CD4-positive, alpha-beta T cell treated with Interleukin-10 for 1 hour (primary cell): ENCODE measurements at places on chromosomes 16 and 17.
A peak's percentile ranks its signal among the peaks of the same experiment; 100 is the strongest.

DNA sequence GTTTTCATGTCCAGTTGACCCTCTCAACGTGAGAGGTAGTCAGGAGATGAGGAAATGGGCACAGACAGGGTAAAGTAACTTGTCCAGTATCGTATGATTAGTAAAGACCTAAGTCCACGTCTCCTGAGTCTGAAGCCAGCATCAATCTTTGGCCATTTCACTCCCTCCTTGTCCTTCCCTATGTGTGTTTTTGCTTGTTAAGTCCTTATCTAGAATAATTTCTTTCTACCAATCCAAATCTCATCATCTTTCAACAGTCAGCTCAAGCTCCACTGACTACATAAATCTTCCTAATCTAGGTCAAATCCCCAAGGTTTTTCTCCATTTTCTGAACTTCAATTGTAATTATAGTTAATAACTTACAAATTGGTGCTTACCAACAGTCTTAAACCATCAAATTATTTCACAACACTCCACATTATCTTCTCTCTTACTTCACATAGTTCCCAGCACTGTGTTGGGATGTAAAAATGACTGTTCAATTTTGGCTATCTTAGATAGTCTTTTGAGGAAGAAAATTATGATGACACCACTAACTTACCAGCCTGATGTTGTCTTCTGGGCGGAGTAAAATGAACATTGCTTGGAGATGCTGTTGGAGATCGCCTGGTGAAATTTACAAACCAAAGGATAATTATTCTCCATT, 72.3 kb upstream of the CORO6 start:
- no peak for DNase-seq

- DNase-seq: no peak
Observed at GRCh38 chr17:28749516-28750177, 5.8 kb downstream of the TRAF4 start.

DNA sequence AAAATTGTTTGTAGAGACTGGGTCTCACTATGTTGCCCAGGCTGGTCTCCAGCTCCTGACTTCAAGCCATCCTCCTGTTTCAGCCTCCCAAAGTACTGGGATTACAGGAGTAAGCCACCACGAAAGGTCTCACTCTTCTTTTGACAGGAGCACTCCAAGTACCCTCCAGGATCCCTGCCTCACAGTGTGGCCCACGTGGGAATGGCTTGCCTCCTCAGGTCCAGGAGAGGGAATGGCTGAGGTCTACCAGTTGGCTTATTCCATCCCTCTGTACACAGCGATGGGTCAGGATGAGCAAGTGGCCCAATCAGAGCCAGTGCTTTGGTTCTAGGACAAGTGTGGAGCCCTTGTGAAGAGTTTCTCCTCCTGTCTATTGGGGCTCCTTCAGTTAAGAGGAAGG, 73.7 kb upstream of the ZNF423 start:
- no peak for DNase-seq

DNA sequence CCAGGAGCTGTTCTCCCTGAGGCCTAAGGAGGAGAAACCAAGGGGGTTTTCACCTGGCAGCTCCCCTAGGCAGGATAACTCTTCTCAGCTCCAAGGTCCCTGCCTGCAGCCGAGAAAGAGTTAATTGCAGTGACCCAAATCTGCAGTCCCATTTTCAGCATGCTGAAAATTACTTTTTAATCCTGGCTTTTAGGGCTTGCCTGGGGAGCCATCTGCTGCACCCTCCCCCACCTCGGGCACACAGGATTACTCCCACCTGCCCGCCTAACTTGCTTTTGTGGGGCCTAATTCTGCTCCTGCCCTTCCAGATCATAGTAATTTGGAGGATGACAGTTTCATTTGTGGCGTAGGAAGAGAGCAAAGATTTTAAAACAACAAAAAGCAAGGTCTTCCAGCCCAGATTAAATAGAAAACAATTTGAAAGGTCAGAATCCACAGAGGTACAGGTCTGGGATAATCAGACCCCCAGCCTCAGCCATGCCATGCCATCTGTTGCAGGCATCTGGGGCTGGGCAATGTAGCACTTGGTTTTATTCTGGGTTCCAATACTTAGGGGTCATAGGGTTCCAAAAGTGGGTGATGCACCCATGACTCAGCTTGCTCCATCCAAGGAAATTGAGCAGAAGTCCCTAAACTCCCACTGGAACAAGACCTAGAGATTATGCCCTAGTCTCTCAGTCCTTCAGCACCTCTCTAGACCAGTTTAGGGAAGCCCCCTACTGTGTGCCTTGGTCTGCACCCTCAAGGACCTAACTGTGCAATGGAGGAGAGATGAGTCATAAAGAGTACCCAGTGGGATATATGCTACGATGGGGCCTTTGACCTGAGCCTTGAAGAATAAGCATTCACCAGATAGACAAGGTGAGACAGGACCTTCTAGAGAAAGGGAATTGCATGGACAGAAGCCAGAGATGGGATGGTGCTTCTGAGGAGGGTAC, 64.5 kb upstream of the NLK start:
- DNase-seq: no peak

- no peak for DNase-seq
Observed at GRCh38 chr17:50173335-50173941, 7.6 kb downstream of the SGCA start.

DNA sequence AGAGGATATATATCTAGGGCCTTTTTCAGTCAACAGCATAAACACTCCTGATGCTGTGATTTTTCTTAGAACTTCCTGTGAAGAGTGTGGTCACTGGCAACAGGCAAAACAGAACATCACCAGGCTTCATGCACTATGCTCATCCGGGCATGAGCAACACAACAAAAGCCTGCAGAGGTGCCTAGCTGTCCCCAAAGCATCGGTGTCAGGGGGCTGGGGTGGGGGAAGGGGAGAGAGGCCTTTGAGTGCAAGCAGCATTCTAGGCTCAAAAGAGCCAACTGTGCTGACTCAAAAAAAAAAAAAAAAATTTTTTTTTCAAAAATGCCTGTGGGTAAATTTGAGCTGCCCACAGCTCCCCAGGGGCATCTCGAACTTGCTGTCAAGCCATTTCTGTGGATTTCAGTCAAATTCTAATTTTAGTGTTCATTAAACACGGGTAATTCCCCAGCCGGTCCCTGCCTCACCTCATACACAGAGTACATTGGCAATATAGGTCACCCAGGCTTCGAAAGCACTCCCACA, 194.6 kb upstream of the DYNLRB2 start:
- no peak for DNase-seq

DNA sequence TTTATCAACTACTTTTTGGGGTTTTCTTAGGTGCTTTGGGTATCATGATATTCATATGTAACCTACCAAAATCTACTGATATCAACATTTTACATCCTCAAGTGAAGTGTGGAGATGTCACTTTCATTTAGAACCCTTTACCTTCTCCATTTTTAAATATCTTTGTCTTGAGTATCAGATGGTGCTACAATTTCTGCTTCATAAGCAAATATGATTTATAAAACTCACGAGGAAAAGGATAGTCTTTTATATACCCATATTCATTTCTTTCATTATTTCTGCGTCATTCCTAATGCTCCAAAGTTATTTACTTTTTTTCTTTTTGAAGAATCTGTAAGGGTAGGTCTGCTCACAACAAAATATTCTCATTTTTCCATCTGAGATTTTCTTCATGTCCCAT, 991.7 kb downstream of the CDH11 start:
- DNase-seq: no peak

DNA sequence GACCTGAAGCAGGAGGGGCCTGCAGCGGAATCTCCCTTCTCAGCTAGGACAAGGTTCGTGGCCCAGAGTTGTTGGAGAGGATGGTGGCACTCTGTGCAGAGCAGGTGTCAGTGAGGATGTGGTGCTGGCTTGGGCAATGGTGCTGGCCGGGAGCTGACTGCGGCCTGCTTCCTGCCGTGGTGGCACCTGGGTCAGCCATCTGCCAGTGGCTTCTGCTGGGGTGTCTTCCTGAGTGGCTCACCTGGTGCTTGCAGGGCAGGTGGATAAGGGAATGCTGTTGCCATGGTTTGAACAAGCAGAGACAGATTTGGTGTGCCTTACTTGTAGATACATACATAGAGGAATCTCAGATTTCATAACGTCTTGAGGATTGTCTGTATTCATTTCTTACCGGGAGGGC, 69.6 kb downstream of the SEC14L1 start:
- no peak for DNase-seq

GRCh38 chr16:13168091-13168572, 266.7 kb downstream of the SHISA9 start:
- no peak for DNase-seq

DNA sequence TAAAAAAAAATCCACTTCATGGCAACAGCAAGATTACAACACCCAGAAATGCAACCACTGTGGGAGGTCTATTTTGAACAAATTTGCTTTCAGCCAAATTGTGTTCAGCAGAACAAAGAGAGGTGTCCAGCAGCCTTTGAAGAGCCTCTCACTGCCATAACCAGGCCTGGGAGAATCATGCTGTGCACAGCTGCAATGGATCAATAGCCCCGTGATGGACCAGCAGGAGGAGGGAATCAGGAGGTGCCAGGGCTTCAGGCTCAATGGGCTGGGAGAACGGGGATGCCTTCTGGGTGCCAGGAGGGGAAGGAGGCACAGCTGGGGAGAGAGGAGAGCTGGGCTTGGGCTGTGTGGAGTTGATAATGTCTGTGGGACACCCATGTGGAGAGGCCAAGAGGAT, 366.2 kb upstream of the EEF2KMT start:
- no peak for DNase-seq

DNA sequence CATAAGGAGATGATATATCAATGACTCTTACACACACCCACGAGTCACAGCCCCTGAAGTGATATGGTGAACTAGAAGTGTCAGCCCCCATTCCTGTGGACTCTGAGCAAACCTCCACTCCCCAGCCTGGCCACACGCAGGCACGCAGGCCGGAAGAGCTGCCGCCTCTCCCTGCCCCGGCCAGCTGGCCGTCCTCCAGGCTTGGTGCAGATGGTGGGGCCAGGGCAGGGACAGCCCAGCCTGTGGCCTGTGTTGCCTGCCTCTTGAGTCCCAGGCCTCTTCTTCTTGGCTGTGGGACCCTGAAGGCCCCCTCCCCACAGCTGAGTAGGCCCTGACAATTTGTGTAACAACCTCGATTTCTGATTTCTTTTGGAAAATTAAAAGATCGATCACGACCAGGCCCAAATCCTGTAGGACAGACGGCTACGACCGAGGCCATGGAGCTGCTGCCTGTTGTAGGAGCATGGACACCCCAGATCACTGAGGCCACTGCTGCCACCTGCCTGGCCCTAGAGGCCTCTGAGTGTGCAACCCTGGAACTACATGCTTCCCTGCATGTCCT, 10.0 kb upstream of the MPRIP start:
- DNase-seq: no peak

DNA sequence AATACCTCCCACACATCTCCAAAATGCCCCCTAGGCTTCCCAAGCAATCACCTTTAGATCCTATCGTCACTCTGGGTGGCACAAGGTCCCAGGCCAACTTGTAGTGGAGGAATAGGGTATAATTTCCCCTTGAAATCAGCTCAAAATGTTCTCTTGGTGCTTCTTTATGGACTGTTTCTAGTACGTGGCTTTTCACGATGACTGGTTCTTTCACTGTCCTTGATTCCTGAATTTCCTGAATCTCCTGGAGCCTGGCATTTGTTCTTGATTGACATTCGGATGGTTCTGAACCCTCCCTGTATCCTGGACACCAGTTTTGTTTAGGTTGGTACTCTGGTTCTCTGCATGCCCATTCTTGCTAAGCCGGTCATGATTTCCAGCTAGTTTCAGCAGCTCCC, 6.9 kb upstream of the VPS53 start:
- no peak for DNase-seq

DNA sequence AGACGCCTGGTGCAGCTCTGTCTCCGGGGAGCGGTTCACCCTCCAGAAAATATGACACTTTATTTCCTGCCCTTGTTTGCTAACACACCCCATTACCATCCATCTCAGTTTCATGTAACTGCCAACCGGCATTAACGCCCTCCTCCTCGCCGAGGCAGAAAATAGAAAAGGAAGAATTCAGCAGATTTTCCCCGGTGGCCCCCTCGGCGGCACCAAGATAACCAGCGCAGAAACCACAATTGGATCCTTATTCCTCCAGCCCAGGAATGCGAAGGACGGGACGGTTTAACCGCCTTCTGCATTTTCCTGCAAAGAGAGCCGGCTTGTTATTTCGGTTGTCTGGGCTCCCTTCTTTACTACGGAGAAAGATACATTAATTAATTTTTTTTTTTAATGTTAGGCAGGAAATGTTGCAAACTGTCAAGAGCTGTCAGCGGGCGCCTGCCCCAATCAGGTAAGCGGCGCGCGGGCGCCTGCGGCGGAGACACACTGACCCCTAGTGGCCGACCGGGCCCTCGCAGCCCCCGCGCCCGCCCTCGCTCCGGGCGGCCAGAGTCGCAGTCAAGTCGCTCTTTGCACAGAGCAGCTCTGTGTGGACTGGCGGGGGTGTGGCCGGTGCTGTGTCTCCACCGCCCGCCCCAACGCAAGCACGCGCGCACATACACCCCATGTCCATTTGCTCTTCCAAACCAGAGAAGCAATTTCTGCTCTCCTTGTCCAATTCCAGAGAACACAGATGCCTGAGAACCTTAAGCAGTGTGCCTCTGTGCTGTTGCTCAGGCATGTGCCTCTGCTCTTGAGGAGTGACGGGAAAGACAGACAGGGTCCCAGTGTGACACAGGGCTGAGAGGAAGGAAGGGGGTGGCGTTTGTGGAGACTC, 53.6 kb downstream of the C17orf67 start:
- peak; percentile 86 for DNase-seq

DNA sequence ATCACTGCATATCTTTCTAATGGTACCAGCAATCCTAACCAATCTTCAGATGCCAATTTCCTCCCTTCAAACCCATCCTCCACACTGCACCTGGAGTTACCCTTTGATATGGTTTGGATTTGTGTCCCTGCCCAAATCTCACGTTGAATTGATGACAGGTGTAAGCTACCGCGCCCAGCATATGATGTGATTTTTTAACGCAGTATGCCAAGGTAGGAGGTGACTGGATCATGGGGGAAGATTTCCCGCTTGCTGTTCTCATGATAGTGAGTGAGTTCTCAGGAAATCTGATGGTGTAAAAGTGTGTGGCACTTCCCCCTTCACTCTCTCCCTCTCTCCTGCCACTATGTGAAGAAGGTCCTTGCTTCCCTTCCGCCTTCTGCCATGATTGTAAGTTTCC, 57.0 kb downstream of the TOX3 start:
- no peak for DNase-seq

- no peak for DNase-seq
Observed at GRCh38 chr17:76369379-76369778, 15.0 kb upstream of the SPHK1 start.

GRCh38 chr16:50692999-50693781, at the start of gene NOD2:
NOD2 (plus strand) TSS chr16:50693606; CDS start chr16:50699496, 5,890 bp downstream.
- peak; percentile 41 for DNase-seq

DNA sequence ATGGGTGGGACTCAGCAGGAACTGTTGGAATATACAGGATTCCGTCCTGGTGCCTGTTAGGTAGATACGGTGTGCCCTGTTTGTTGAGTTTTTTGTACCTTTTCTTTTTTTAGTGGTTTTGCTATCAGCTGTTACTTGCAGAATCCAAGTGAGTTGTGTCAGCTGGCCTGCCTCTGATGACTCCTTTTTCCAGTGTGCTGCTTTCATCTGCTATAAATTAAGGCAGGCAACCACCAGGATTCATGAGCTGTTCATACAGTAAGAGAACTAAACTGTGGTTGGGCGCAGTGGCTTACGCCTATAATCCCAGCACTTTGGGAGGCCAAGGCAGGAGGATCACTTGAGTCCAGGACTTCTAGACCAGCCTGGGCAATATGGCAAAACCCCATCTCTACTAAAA, 79.9 kb downstream of the WNT3 start:
- DNase-seq: no peak
